Hematopoietic multipotent progenitor cell (in vitro differentiated cells): ENCODE measurements at places on chromosomes 1 and 21. TPM values are rescaled to one million over a fixed set of nuclear protein-coding genes. Genes with fewer than 3 reads are reported as not detected.

- DNase-seq, result no peak
Observed at GRCh38 chr1:231073331-231073730, 33.3 kb upstream of the FAM89A start.

- DNase-seq, result no peak
Observed at GRCh38 chr1:206736878-206737728, 33.5 kb upstream of the IL19 start.

The TEX38 gene
- total RNA-seq, result not detected

- no peak for DNase-seq
Observed at GRCh38 chr1:235920596-235921375, 54.1 kb upstream of the LYST start.
